Daoy (cell line): ENCODE measurements at places on chromosomes 5 and 9. TPM values are rescaled to one million over a fixed set of nuclear protein-coding genes. Genes with fewer than 3 reads are reported as not detected.

DNA sequence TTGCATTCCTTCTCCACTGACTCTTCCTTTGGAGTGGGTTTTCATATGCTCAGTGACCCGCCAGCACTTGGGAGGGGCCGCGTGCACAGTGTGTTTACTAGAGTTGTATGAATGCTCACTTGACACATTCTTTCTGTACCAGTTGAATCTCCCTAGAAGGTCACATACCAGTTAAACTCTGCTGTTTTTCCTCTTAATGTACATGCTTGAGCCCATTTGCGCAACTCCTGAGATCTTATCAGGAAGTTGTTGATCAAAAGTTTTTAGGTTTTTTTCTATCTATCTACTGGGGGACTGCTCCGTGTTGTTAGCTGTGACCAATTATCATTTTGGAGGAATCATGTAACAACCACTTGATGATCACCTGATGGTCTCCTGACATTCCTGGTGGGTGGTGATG is 392.7 kb downstream of the CDH9 start:
- DNase-seq, result no peak

DNA sequence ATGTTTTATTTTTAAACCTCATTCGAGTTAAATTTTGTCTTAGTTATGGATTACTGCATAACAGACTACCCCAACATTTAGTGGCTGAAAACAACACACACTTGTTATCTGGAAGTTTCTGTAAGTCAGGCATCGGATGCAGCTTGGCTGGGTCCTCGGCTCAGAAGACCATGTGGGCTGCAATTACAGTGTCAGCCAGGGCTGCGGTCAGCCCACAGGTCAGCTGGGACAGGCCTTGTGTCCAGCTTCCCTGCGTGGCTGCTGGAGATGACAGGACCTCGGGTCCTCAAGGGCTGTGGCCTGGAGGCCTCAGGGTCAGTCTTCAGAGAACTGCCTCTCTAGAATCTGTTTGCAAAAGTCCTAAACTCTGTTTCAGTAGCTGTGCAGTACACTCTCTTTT is 219.0 kb upstream of the IRX1 start:
- DNase-seq, result no peak

GRCh38 chr5:102845041-102845440 is 89.9 kb downstream of the PAM start:
- no peak for DNase-seq

The HRH2 gene
- total RNA-seq, result 0.29 and 1.0 TPM in 2 replicates

DNA sequence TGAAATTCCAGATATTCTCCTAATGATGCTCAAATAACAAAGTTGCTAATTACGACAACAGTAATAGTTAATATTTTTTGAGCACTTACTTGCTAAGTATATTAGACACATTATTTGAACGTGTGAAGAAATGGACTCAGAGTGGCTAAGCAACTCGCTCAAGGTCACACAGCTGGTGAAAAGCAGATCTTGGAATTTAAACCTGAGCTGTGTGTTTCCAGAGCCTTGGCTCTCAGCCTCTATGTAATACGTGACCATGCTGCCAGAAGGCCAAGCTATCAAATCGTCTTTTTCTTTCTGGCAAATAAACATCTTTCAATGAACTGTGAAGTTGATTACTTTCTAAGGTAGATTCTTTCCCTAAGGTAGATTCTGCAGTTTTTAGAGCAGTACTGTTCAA is 61.6 kb downstream of the KCTD16 start:
- no peak for DNase-seq

- DNase-seq, result peak; percentile 34
These were observed 25.4 kb downstream of the TYRP1 start for GRCh38 chr9:12718482-12719026.

DNA sequence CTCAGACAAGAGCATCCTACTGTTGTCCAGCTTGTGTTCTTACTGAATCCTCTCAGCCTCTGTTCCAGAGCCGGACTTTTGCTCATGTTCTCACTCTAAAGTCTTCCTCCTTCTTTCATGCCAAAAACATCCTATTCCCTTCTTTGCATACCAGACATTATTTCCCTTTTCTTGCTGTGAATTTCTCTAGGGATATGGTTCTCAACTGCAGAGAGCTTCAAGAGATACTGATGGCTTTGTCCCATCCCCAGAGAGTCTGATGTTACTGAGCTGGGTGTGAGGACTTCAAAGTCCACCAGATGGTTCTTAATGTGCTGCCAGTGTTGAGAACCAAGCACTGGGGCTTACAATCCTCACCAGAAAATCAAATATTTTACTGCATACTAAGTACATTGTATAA is 98.6 kb upstream of the FER start:
- DNase-seq, result no peak

DNA sequence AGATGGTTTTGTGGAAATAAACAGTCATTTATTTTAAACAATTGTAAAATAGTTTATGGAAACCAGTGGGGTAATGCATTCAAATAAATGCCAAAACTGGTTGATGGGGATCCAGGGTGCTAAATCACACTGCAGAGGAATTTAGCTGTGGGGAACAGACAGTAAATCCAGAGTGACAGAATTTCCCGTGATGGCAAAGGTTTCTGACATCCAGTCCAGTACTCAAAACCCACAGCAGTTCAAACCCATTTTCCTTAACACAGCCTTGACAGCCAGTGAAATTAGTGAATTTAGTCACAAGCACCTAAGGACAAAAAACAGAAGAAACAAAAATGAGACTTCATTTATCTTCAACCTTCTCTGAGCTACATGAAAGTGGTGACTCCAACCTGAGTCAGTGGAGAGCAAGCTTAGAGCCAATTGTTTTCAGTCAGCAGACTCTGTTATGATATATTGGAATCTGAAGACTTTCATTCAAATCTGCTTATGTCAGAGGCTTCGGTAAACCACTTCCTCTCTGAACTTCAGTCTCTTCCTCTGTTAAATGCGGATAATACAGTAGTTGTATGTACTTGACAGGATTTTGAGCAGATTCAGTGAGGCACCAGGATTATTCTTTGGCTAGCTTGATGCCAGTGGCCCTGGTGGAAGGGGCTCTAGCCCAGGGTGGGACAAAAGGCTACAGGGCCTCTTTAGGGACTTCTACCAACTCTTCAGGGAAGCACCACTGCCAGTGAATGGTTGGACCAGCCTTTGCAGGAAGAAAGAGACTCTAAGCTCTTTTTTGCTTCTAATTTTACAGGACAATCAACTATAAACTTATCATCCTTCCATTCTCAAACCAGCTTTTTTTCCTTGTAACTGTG is 185.3 kb downstream of the MAPKAP1 start:
- DNase-seq, result peak; percentile 94

GRCh38 chr5:136631186-136631585 is 265.8 kb upstream of the TRPC7 start:
- DNase-seq, result peak; percentile 72

The FOXD4L3 gene
- total RNA-seq, result not detected in 2 replicates
